ENCODE measurements at places on chromosomes 13 and 19.

DNA sequence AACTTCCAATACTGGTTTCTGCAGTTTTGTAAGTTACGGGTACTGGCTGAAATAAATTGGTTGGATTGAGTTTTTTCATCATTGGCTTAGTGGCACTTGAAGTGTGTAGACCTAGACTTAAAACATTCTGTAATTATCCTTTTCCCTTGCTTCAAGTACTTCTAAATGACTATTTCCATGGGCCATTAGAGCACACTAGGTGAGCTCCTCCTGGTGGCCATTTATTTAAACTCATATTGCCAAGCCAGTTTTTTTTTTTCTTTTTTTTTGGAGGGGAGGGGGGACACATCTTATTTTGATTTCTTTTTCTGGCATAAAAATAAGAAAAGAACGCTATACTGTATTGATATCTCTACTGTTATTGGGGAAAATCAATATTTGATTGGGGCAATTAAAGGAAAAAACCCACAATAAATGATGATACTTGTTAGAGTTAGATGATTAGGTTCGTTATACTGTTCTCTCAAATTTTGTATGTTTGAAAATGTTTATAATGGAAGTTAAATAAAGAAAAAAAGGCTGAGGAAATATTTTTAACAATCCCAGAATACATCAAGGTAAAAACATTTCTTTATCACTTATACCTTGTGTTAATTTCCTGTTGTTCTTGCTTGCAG is 82.9 kb downstream of the PDS5B start:
- DNase-seq, result no peak

DNA sequence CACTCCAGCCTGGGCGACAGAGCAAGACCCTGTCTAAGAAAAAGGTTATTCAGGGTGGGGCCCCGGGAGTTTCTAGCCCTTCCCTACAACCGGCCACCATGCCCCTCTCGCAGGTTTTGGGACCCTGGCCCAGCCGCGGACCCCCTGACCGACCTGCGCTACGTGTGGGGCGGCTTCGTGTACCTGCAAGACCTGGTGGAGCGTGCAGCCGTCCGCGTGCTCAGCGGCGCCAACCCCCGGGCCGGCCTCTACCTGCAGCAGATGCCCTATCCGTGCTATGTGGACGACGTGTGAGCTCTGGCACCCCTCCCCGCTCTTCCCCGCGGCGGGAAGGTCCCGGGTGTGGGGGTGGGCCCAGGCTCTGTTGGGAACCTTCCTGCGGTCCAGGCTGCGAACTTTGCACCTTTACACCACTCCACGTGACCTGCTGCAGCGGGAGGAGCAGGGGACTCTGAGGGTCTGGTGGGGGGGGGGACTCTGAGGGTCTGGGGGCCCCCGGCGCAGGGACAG is 6.3 kb downstream of the ABCA7 start:
- DNase-seq, result no peak

DNA sequence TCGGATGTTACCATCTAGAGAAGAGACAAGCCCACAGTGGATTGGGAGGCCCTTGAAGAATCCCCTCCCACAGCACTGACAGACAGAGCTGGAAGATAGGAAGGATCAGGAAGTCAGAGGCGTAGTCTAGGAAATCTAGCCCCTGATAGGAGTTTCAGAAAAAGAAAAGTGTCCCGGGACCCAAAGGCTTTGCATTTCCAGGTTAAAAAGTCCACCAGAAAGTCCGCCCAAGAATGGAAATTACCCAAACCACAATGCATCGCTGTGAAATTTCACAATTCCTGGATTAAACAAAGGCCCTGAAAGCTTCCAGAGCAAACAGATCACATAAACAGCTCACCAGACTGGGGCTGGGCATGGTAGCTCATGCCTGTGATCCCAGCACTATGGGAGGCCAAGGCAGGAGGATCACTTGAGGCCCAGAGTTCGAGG is 146.9 kb downstream of the KDM4B start:
- DNase-seq, result no peak

- DNase-seq, result no peak
Observed at GRCh38 chr13:43300865-43301264, 277.5 kb downstream of the DNAJC15 start.

DNA sequence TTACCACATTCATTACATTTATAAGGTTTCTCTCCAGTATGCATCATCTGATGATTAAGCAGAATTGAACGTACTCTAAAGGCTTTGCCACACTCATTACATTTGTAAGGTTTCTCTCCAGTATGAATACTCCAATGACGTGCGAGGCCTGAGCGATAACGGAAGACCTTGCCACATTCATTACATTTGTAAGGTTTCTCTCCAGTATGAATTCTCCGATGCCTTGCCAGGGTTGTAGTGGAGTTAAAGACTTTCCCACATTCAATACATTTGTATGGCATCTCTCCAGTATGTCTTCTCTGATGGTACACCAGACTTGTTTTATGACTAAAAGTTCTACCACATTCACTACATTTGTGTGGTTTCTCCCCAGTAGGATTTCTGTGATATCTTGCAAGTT is 16.8 kb upstream of the ZNF432 start:
- DNase-seq, result no peak

GRCh38 chr19:49415102-49415809 is 8.0 kb downstream of the PTH2 start:
- DNase-seq, result no peak
